Activated CD4-positive, alpha-beta T cell treated with anti-CD3 and anti-CD28 coated beads, Interleukin-2, amount 10 ng/mL, durations not matched to agents 7 days and 5 days (primary cell): ENCODE measurements at places on chromosomes 7 and 10.

DNA sequence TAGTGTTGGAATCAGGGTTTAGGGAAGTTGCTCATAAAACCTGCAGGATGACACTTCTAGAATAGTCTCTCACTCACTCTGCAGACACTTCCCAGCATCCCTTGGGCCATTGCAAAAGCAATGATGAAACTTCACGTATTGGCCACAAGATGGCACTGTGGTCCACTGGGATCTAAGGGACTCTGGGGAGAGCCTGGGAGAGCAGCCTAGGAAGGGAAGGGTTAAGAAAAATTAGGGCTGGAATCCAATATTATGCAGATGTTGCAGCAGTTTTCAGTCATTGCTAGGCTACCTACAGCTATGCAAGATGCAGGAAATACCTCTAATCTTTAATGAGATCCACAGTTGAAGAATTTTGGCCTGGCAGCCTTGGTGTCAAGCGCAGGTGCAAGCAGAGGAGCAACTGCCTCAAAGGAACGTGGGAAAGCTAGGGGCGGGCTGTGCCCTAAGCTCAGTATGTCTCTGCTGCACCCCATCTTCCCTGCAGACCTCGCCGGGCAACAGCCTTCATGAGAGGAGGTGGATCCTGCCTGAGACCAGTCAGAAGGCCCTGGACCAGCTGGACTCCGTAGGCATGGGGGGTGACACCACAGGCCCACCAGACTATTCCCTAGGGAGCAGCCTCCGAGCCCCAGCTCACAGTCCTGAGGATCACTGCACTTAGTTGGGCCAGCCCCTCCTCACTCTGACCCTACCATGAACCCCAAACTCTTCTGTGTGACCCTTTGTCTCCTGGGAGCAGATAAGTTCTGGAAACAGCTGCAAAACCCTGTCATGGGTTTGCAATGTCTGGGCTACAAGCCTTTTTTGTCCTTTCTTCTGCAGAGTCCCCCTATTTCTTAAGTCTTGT is 127.9 kb upstream of the PRSS58 start:
- DNase-seq = peak; percentile 65

DNA sequence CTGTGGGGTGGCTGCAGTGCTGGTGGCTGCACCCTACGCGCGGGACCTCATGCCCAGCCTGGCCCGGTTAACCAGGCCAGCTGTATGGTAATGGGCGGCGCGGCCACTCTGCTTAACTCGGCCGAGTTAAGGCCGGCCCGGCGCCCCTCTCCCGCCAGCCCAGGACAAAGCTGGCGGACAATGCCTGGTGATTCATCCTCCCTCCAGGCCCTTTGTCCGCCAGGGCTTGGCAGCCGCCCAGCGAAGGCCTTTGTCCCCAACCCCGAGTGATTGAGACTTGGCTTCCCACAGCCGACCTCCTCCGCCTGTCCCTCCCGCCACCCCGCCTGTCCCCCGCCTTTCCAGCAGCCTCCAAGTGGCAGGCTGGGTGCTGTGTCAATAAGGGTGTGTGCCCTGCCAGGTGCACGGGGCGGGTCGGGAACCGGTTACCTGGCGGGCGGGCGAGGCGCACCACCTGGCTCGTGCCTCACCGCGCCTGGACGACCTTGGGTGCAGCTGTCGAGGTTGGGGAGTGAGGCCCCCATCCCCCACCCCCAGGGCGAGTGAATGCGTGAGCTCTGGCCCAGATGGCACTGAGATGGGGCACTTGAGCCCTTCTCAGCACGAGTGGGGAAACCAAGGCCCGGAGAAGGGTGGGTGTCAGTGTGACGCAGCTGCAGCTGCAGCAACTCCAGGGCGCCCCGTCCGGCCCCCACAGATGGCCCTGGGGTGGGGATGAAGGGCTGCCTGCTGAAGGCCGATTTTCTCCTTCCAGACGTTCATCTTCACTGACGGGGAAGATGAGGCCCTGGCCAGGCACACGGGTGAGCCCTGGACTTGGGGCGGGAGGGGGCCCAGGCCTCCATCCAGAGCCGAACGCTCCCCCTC is 4.6 kb downstream of the LFNG start:
- DNase-seq = no peak

DNA sequence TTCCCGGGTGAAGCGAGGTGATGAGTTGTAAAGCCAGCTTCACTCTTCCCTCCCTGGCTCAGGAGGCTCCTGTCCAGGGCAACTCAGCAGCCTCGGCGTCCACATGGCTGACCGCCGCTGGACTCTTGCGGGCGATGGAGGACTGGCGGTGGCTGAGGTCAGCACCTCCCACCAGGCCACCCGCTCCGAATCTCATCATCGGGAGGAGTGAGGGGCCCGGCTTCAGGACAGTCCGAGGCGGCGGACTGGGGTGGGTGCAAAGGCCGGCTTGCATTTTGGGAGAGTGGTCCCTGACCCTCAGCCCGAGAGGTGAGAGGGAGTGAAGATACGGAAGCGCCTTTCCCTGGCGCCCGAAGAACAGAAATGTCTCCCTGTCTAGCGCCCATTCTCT is 759 bp downstream of the DNAJB12 start:
- DNase-seq = no peak

- DNase-seq = no peak
These were observed 75.2 kb upstream of the NPVF start for GRCh38 chr7:25303281-25304181.

GRCh38 chr7:25148772-25149575 is 23.9 kb upstream of the CYCS start:
- DNase-seq = no peak

DNA sequence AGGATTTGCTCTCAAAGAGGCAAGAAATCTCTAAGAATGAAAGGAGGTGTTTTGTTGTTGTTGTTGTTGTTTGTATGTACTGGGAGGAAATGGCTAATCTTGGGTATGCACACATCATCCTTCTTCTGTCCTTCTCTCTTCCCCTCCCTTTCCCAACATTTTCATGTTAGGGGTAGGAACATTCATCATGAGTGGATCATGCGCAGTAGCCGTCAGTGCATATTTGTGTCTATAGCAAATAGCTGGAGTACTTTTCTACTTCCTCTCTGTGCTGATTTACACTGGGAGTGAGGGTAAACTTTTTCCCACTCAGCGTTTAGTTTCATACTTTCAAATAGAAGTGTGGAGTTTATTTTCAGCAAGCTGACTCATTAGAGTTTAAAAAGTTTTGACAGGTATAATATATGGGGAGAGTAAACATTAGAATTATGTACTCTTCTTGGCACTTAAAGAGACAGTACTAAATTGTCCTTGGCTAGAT is 80.5 kb upstream of the PRKG1 start:
- DNase-seq = no peak

DNA sequence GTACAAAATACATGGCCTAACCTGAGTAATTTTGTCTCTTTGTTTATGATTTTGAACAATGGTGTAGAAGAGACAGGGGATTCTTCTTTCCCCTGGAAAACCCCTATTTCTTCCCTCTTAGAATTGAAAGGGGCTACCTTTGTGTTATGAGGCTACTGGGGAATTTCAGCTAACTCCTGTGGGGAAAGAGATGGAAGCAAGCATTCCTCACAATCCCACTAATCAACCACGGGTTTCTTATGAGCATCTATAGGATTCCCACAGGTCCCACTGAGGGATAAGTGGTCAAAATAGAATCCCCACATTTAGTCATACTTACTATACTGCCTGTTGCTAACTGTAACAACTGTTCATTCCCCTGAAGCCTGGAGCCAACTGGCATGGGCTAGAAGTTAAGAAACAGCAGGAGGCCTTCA is 32.2 kb upstream of the ITGB8 start:
- DNase-seq = no peak

DNA sequence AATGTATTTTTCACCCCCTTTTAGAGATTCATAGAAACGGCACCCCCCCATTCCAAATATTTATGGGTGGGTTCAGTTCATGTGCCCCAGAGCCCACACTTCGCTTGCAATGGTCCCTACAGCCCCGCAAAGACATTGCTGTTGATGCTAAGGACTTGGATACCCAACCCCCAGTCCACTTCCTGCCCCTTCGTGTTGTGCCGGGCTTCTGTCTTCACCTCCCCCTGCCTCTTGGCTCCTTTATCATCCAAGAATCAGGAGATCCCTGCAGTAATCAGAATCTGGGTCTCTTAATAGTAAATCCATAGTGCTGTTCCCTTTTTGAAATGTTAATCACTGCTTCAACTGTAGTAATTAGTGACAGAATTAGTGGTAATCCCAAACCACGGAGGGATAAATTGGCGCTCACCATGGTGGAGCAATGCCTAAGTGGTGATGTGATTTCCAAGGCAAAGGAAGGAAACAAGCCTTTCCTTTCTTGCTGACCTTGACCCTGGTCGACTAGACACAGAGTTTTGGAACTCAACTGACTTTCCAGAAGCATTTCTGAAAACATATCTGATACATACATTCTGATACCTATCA is 67.7 kb downstream of the HK1 start:
- no peak for DNase-seq
